ENCODE measurements at places on chromosomes 7 and 10.

GRCh38 chr10:86366033-86366901 lies at the start of gene GRID1:
TSS of gene GRID1 (minus strand) at chr10:86366795.
- DNase-seq = peak; percentile 29

DNA sequence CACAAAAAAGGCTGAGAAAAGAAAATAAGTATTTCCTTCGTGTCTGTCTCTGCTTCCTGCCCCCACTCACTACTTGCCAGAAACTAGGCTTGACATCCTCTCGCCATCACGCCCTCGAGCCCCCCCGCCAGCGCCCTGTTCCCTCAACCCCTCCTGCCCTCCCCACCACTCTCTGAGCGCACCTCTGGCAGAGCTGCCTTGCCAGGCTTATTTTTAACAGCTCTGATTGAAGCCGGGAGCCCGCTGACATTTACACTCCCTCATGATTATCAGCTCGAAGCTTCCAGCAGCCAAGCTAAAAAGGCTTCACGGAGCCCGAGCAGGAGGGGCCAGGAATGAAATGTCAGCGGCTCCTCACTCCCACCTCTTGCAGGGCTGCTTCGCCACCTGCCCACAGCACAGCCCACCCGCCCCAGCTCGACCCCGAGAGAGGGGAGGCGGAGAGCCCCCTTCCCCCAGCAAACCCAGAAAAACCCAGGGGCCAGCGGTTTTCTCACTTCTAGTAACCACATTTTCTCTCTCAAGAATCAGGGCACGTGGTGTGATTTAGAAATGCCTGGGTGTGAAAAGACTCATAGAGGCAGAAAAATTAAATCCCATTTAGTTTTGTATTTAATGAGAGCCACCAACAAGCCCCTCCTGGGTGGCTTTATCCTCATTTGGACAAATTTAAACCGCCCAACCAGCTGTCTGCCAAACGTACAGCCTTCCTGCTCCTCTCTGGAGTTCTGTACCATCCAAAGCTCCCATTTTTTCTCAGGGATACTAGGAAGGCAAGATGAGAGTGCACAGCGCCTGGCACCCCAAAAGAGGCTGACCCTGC lies 89.3 kb downstream of the SLIT1 start:
- no peak for DNase-seq

- DNase-seq = no peak
These were observed 282.6 kb upstream of the LRRN3 start for GRCh38 chr7:110808361-110808760.

- no peak for DNase-seq
These were observed 29.3 kb downstream of the KCNH2 start for GRCh38 chr7:150948791-150949251.

- DNase-seq = no peak
These were observed 128.8 kb downstream of the PPP1R17 start for GRCh38 chr7:31815796-31816195.

- DNase-seq = no peak
These were observed 15.1 kb upstream of the WNT8B start for GRCh38 chr10:100447663-100448062.
